ENCODE measurements at places on chromosomes 7 and 10. TPM values are rescaled to one million over a fixed set of nuclear protein-coding genes. Genes with fewer than 3 reads are reported as not detected.

DNA sequence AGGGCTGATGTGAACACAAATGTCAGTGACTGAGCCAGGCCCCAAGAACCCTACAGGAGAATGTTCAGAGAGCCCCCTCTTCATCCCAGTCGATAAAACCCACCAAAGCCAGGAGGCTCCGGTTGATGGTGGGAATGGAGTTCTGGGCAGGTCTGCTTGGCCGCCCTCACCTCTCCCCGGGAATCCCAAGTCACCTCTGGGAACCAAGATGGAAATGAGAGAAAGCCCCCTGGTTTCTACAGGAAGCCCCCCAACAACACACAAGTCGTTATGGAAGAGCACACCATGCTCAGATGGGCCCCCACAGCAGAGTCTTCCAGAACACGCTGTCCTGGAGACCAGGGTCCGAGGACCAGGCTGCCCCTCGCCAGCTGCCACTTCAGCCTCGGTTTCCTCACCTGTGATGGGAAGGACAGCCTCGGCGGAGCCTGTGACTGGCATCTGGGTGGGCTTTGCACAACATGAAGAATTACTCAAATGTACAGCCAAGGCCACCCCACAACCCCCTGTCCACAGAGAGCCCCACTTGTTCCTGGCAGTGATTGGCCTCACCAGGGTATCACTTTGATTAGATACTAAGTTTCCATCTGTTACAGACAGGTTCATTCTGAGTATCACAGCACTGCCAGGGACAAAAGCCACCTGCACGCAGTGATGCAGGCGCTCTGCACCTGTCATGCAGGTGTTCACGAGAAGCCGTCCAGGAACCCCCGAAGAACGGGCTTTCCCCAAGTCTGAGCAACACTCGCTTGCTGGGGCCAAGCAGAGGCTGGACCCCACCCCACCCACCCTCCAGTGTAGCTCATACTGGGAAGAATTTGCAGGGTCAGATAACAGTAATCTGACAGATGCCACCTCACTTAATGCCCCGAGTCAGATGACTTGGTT lies 57.6 kb downstream of the MKI67 start:
- no peak for DNase-seq

DNA sequence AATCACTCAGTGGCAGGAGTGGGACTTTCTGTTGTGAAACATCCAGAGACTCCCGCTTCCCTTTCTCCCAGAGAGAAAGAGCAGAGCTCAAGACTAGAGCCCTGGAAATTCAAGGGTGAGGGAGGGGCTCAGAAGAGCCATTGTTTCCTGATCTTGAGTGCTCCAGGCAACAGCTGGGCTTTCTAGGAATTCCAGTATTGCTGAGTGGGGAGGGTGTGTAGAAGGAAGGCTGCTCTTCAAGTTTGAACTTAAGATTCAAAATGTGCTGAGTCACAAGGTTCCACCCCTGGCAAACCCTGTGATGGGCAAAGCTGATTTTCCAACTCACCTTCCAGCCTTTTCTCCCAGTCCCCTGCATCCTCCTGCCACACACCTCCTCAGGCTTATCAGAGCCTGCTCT lies 42.3 kb upstream of the MSRB2 start:
- no peak for DNase-seq

ZPBP gene
- total RNA-seq: not detected

DNA sequence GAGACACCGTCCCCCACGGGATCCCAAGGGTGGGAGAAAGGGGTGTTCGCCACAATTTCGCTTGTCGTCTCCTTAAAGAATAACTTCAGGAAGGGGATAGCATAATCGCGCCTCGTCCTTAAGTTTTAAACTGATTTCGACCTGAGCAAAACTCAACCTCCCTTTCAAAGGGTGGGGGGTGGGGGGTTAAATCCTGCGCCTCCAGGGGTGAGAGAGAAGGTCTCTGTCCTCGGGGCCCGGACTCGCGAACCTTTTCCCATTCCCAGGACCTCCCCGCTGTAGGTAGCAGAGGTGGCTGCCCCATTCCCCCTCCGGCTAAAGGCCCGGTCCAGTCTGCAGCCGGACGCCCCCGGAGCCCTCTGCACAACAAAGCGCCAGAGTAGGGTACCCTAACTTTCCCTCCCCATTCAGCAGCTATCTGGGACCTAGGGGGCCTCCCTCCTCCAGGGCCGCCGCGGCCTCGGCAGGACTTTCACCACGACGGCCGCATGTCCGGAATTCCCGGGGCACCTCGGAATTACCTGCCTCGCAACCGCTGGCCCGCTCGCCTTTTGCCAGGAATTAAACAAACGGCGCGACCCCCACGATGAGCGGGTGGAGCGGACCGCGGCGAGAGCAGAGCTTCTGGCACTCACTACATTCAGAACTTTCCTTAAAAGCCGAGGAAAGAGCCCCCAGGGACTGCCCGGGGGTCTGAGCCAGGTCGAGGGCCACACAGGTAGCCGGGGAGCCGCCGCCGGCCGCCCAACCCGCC lies 1.7 kb downstream of the CDK6 start:
- DNase-seq: no peak

DNA sequence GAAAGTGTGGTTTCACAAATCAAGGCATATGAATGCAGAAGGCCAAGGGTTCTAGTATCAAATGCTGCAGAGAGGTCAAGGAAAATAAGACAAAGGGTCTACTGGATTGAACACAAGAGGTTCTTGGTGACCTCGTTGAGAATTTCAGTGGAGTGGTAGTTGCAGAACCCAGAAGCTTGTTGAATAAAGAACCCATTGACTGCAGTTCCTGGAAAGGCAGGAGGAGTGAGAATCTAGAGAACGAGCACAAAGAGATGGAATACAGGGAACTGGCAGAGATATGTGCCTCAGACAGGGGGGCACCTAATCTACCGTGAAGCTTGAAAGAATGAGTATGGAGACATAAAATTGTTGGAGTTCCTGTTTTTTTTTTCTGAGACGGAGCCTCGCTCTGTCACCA lies 3.5 kb upstream of the SEPTIN7 start:
- DNase-seq: no peak

DNA sequence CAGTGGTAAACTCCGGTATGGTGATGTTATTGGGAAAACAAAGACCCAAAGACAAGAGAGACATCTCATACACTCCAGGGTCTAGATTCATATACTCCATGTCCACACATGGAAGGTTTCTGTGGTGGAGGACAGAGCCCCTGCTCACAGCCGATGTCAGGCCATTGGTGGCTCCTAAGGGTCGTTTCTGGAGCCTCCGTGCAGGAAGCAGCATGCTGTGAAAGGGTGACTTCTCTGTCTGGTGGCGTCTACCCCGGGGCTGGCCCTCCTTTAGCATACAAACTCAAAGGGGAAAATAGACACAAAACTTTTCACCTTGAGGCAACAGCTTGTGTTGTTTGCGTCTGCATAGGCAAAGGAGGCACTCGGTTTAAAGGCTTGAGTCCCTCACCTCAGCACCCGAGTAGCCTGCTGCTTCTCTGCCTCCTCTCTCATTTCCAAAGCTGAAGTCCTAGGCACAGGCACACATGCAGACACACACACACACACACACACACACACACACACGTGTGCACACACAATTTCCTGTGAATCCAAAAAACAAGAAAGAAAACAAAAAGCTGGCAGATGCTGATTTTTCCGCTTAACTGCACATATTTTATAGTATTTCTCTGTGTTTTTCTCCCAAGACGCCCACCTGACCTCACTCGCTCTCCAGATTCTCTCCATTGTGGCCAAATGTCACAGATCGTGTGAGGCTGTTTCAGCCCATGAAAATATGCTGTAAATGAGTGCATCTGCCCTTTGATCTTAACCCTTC lies 601.4 kb upstream of the MGMT start:
- DNase-seq: no peak

TLL2 gene
- total RNA-seq: 1.0 TPM

ZNF777 gene
- total RNA-seq: 15.8 TPM

DNA sequence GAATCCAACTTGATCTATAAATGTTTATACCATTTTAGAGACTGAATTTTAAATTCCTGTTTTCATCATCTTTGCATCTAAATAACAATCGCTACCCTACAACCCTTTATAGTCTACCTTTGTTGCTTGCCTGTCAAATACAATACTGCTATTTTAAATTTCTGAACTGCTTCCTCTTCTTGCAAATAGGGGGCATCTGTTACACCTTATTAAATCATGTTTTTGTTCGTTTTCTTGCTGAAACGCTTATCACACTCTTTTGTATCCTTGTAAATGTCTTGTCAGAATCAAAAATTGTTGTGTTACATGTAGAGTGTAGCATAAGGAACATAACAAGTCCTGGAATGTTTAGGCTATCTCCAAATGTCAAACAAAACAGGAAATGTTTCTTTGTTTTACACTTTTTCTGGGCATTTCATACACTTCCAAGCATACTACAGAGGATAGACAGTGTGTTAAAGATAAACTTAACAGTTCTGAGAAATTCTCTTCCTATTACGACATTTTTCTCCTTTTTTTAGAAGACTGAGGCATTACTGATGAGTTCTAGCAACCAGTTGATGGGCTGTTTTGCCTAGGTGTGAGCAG lies 281.3 kb downstream of the GPR158 start:
- no peak for DNase-seq

GRCh38 chr7:92053312-92053711 lies 81.0 kb downstream of the CYP51A1 start:
- no peak for DNase-seq
